ENCODE measurements at places on chromosomes 1 and 21.

- no peak for DNase-seq
These were observed 96.4 kb downstream of the SSBP3 start for GRCh38 chr1:54309631-54310366.

DNA sequence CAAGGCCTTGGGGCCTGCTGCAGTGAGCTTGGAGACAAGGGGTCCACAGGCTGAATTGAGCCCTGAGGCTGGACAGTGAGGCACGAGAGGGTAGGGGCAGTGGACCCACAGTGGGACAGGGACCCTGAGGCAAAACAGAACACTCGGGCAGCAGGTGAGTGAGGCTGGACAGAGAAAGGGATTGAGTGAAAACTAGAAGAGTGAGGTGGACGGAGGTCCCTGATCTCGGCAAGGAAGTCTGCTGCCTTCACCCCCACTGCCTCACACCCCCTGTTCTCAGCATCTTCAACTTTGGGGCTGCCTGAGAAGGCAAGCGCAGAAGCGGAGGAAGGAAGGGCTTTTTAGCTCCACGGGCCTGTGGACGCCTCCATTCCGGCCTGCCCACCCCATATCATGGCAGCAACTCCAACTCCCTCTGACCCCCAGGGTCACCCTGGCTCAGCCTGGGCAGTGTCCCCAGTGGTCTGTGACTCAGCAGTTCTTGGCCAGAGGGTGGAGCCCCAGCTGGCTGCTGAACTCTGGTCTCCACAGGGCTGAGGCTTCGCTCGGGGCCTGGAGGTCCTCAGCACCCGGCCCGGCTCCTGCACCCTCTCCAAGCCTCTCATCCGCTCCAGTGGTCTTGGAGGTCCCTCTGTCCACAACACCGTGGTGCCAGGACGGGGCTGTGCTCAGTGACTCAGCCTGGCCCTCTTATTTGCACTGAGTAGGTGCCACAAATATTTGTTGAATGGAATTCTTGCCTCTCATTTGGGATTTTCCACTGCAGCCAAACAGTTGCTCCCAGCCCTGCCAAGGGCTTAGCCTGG lies 60.0 kb upstream of the EPS8L3 start:
- DNase-seq = peak; percentile 1

GRCh38 chr21:36928960-36929359 lies 37.5 kb downstream of the HLCS start:
- no peak for DNase-seq

GRCh38 chr1:94596260-94596659 lies 54.7 kb upstream of the F3 start:
- DNase-seq = no peak

- DNase-seq = no peak
These were observed 9.2 kb downstream of the PADI2 start for GRCh38 chr1:17109892-17110554.

GRCh38 chr1:203395751-203396150 lies 44.8 kb upstream of the FMOD start:
- no peak for DNase-seq

DNA sequence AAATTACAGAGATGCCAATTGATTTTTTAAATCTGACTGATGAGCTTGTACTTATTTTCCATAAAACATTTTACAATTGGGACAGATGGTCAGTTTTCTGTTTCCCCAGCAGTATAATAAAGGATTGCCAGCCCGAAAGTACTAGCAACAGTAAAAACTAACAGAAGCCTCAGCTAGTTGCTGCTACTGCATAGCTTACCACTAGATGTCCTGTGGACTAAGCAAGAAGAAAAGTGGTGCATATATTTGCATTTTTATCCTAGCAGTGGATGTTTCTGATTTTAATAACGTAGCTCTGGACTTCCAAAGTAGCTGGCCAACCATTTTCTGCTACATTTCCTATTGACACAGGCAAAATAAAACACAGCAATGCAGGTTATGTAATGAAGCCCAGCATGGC lies 241.5 kb downstream of the BARHL2 start:
- no peak for DNase-seq

DNA sequence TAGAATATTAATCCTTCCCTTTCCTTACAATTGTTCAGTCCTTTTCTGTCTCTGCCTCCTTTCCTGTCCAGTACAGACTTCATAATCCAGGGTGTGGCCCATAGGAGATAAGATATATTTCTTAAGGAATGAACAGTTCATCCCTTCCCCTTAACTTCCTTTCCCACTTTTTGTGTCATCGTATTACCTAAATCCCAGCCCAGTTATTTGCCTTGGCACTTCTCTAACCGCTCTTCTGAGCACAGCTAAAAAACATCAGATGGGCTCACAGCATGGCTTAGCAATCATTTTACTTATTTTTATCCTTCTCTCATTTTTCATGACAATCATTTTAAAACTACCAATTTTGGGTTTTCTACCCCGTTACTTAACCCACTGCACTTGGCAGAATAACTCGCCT lies 39.6 kb downstream of the F3 start:
- no peak for DNase-seq

GRCh38 chr1:85544689-85545215 lies 35.8 kb upstream of the CCN1 start:
- no peak for DNase-seq

DNA sequence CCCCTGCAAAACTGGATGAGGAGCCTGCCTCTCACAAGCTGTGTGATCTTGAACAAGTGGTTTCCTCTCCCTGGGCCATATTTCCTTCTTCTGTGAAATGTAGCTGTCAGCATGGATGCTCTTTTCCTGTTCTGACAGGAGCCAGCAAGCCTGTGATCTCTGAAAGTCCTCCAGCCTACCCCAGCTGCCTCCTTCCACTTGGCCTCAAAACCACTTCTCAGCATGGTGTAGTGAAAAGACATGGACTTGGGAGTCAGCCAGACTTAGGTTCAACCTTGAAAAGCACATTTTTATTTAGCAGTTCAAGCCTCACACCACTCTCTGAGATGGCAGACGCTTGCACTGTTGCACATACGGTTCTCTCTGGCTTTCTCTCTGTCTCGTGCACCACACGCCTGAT lies 292.9 kb upstream of the DUSP10 start:
- DNase-seq = no peak

- peak; percentile 73 for DNase-seq
These were observed 5.8 kb upstream of the FAM167B start for GRCh38 chr1:32241001-32241763.
